Stimulated activated CD8-positive, alpha-beta memory T cell treated with anti-CD3 and anti-CD28 coated beads, Interleukin-7, amount 100 ng/mL, for 1 hour (primary cell): ENCODE measurements at places on chromosomes 3 and 15.

DNA sequence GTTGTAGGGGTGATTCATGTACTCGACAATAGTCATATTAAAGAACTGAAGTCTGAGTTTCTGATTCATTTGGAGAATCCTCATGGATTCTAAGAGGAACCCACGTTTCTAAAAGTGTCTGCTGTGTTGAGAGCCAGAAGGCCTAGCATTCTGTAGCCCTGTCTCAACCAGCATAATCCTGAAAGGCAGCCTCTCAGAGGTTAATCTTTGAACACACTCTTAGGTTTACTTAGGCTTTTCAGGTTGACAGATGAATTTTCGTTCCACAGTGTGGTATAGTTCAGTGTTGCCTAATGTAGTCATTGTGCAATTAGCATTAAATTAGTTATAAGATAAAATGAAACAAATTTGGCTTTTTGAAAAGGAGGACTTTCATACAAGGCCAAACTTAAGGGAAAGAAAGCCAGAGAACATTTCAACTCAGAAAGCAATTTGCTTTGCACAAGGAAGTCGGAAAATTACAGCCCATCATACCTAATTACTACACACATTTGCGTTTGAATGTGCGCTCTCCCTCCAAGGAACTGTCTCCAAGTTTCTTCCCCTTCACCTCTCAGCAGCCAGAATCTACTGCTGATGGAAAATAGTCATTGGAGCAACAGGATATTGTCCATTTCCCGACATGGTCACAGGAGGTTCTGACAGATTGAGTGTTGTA is 42.0 kb downstream of the AGBL1 start:
- DNase-seq = no peak

GRCh38 chr3:196772897-196773296 is 33.2 kb downstream of the PAK2 start:
- no peak for DNase-seq

- no peak for DNase-seq
These were observed 54.4 kb upstream of the HEG1 start for GRCh38 chr3:125110016-125110875.

- no peak for DNase-seq
These were observed 206.3 kb downstream of the LSAMP start for GRCh38 chr3:116238846-116239565.

GRCh38 chr15:99148851-99149276 is 44.0 kb downstream of the SYNM start:
- DNase-seq = no peak

DNA sequence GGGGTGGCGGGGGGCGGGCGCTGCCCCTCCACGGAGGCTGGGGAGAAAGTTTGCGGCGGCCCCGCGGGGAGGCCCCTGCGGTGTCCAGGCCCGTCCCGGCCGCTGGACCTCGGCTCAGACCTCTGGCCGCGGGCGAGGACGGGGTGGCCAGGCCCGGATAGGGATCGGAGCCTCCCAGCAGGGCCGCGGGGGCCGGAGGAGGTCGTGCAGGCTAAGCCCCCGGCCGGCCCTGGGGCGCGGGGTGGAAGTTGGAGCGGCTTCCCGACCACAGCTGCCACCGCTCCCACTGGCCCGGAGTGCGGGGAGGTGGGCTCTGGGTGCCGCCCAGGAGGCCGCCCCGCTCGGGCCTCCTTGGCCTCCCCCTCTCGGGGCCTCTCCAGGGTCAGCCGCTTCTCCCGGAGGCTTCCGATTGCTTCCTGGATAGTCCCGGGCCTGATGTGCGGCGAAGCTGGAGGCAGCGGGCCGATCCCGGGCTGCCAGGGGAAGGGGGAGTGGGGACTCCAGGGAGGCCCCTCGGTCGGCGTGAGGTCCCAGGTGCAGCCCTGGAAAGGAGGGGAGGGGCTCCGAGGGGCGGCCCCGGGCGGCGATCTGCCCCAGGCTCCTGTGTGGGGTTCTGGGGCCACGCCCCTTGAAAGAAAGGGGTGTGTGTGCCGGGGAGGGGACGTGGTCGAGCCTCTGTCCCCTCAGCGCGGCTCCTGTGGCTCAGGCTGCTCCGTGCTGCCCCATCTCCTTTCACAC is 907 bp downstream of the PLXNA1 start:
- no peak for DNase-seq

- DNase-seq = no peak
These were observed 248.0 kb upstream of the LYSMD4 start for GRCh38 chr15:99981191-99981647.

GRCh38 chr3:186760141-186760833 is 23.1 kb upstream of the EIF4A2 start:
- DNase-seq = no peak

DNA sequence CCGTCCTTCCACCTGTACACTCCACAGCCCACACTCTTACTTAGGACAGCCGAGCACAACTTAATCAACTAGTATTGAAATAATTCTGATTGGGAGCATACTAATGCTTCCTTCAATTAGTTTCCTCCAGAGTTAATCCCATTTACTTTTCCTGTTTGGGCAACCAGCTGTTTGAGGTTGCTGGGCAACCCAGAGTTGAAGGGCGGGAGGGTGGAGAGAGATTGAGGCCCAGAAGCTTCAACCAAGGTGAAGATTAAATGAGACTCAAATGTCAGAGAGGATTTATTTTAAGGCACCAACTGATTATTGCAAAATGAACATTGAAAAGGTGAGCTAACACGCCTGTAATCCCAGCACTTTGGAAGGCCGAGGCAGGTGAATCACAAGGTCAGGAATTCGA is 428.5 kb upstream of the SEMA6D start:
- no peak for DNase-seq

- DNase-seq = no peak
These were observed 45.0 kb downstream of the FAIM start for GRCh38 chr3:138653567-138653966.
